ENCODE measurements at places on chromosomes 7 and 10.

- no peak for DNase-seq
Observed at GRCh38 chr10:36766940-36767339, 358.5 kb upstream of the ANKRD30A start.

- DNase-seq: no peak
Observed at GRCh38 chr10:5293691-5294550, 70.8 kb upstream of the UCN3 start.

DNA sequence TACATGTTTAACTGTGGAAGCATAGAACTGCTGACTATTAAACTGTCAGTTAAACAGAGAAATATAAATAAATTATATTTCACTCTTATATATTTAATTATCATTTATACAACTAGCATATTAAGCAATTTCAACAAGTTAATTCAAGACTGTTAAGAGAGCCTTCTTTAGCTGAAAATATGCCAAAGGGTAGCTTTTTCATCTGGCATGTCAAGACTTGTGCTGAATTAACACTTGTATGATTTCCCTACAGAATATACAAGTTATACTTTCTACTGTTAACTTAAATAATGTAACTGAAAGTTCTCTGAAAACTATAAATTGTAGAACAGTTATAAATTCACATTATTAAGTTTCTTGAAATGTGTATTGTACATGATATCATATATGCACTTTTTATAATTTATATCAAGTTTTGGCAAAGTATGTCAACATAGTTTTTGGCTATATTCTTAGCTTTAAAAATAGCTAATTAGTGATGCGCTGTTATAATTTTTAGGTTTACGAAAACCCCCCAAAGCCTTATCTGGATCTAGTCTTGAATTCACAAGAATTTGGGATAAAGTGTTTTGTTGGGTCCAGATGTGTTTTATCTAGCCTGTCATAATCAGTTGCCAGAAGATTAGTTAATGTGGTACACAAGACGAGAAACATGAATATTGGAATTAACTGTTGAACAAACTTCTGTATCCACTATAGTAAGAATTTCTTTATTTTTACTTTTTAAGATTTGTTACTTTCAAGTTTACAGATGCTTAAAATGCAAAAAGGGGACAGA is 231.1 kb upstream of the FOXP2 start:
- DNase-seq: no peak

DNA sequence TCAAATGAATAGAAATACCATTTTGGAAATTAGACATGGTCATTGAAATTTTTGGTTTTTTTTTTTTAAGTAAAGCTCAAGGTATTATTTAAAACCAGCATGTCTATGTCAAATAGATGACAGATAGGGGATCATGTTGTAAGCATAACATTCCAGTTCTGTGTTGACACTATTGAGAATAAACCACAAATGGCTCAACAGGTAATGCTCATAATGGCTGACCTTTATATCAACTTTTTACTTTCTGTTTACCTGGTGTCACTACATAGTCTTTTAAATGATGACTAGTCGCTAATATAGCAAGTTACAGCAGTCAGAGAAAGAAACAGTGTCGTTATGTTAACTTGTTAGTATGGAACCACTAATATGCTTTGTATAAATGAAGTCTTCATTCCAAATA is 616.0 kb downstream of the GATA3 start:
- no peak for DNase-seq

DNA sequence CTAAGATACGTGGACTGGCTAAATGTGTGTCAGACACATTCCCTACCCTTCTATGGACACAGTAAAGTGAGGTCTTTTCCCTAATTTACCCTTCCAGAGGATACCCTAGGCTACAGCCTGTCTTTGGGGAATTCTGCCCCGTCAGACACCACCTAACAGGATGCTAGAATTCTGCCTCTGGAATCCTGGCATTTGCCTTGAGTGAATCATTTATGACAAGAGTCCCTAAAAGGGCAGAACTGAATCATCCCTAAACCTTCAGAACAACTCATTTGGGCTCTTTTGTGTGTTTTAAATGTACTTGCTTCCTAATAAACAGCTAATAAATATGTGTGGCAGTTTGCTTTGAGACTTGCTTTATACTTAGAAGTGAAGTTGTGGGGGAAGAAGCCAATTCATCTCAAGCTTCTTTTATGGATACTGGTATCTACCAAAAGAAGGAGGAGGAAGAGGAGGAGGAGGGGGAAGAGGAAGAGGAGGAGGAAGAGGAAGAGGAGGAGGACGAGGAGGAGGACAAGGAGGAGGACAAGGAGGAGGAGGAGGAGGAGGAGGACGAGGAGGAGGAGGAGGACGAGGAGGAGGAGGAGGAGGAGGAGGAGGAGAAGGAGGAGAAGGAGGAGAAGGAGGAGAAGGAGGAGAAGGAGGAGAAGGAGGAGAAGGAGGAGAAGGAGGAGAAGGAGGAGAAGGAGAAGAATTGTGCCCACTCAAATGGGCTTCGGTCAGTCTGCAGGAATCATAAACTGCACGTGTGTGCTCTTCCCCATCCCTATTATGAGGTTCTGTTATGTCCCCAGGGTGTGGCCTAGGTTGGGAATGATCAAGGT is 27.1 kb downstream of the PARP12 start:
- DNase-seq: no peak

DNA sequence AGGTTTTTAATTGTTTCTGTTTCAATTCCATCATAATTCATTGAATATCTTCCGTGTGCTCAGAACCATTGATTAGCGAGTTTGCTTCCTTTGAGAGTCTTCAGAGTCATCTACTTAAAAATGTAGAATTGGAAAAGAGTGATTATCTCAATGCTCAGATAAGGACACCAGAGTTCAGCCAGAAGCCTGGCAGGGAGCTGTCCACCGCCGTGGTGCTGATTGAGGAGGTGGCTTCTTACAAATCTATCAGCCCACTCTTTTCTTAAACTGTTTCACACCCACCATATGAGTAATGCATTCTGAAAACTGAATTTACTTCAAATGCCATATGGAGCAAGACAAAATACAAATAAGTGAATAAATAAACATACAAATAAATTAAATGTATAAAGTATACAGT is 79.3 kb downstream of the INSYN2A start:
- DNase-seq: no peak

DNA sequence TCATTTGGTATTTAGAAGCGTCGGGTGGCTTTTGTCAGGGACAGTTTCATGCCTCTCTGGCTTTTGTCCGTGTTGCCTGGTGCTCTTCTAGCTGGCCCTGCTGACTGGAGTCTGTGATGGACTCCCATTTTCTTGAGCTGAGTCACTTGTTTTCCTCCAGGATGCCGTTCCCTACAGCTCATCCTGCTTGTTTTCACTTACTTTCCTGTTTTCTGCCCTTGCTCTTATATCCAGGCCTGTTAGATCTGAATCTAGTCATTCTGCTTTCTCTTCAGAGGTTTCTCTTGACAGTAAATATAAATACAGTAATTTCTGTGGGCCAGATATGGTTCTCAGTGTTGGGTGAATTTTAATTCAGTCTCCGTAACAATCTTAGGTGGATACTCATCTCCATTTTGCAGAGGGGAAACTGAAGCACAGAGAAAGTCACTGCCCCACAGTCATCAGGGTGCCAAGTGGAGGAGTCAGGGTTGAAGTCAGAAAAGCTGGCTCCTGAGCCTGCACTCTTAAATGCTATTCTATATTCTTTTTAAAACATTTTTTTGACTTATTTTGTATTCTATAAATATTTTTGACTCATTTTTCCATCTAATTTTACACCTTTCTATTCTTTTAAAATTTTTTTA is 85.4 kb downstream of the CCNY start:
- no peak for DNase-seq

DNA sequence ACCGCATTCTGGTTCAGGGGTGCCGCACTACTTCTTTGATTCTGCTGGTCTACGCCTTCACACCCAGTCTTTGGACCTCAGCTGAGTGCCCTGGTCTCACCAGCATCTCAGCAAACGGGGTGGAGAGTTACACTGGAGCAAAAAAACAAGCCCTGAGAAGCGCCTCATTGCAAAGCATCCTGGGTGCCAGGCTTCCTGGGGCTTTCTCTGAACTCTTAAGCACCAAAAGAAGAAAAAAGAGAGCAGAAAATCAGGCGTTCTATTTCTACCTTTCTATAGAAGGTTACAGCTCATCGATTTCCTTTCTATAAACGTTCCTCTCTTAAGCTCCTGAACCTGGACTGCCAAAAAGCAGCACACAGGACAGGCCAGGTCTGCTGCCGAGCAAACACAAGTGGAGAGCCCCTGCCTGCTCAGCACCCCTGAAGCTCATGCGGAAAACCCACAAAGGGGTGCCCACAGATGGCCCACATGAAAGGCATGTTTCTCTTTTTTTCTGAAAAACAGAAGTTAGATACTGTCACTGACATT is 217.9 kb downstream of the SFMBT2 start:
- no peak for DNase-seq

DNA sequence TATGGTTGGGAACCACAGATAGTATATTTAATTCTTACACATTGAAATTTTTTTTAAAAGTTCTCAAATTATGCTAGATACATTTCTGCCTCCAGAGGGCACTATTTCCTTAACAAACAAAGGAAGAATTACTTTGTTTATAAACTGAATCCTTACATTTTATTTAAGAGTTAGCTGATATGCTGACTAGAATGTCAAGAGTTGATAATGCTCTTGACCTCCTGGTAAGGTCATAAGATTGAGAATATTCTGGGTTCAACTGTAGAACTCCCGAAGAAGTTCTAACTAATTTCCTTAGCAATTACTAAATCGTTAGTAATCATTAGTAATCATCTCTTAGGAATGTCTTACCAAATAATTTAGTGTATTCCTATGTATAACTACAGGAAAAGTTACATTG is 95.3 kb upstream of the CYP26C1 start:
- DNase-seq: no peak

GRCh38 chr10:30048768-30049517 is 10.4 kb downstream of the JCAD start:
- no peak for DNase-seq

DNA sequence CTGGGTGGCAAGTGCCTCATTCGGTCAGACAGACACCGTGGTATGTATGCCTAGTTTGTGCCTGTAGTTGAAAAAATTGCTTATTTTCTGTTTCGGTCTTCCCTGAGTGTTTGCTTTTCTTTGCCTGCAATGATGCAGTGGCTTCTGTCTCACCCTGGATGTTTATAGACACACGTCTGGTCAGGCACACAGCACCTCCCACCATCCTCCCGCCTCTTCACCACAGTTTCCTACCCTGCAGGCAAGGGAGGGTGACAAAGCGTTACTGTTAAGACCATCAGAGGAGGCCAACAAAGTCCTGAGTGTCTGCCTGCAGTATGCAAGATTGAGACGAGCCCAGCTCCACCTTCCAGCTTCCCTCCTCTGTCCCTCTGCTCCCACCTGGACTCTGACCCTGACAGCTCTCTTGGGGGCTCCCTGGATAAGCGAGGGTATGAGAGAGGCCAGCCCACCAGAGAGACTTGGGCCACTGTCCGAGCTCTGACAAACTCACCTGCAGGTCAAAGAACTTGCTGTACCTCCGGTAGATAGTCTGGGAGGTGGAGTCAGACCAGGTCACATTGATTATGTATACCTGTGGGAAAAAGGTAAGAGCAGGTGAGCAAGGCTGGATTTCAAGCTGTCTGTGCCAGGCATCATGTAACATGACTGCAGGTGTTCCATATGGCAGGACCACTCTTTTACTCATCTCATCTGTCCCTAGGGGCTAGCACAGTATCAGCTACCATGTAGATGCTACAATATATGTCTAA is 54.4 kb downstream of the SH3PXD2A start:
- DNase-seq: no peak

GRCh38 chr10:17222329-17222728 is 5.7 kb upstream of the VIM start:
- DNase-seq: no peak

GRCh38 chr7:20575736-20576135 is 39.7 kb upstream of the ABCB5 start:
- no peak for DNase-seq

DNA sequence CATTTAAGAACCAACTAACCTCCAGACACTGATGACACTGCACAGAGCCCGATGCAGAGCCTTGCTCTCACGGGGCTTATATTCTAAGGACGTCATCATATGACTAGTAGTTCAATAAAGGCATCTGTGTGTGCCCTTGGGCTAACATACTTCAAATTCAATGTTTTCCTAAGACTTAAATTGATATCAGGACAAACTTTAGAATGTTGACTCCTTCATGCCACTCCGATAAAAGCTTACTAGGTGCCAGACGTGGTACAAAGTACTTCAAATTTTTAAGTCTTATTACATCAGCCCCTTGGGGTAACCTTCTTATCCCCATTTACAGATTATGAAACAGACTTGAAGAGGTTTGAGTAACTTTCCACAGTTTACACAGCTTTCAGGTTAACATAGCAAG is 191.1 kb upstream of the PLXNA4 start:
- no peak for DNase-seq

DNA sequence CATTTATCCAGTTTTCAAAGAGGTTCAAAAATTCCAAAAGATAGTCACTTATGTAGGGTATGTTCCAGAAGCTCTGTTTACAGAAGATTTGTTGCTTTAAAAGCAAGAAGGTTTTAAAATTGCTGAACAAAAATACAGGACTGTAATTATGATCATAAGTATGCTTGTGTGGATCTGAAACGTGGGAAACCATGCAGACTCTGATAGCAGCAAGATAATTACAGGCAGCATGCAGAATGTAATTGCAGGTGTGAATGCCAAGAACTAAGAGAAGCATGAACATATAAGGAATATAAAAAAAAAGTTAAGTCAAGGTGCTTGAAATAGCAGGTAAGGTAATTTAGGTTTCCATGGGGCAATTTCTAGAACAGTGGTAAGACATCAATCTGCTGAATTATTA is 405.7 kb downstream of the ARL4A start:
- no peak for DNase-seq

DNA sequence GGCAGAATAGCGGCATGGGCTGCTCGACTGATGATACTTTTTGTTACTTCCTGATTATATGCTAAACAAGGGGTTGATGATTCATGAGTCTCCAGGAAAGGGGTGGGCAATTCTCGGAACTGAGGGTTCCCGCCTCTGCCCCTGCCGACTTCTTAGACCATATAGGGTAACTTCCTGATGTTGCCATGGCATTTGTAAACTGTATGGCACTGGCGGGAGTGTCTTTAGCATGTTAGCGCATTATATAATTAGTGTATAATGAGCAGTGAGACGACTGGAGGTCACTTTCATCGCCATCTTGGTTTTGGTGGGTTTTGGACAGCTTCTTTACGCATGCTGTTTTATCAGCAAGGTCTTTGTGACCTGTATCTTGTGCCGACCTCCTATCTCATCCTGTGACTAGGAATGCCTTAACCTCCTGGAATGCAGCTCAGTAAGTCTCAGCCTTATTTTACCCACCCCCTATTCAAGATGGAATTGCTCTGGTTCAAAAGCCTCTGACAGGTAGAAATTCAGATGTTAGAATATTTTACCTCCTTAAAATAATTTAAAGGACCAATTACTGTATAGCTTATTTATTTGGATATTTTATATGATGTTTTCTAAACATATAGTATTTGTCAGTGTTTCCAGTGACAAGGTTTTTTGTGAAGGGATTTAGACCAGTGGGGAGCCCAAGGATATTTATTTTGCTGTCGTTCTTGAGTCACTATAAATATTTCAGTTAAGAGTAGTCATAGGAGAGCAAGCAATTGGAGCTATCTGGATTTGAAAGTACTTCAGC is 90.1 kb upstream of the PIK3CG start:
- DNase-seq: no peak

Data from D721Med (cell line).